ENCODE measurements at places on chromosomes 7 and 10.

- DNase-seq, result no peak
Observed at GRCh38 chr7:112495156-112495788, 14.5 kb downstream of the LSMEM1 start.

DNA sequence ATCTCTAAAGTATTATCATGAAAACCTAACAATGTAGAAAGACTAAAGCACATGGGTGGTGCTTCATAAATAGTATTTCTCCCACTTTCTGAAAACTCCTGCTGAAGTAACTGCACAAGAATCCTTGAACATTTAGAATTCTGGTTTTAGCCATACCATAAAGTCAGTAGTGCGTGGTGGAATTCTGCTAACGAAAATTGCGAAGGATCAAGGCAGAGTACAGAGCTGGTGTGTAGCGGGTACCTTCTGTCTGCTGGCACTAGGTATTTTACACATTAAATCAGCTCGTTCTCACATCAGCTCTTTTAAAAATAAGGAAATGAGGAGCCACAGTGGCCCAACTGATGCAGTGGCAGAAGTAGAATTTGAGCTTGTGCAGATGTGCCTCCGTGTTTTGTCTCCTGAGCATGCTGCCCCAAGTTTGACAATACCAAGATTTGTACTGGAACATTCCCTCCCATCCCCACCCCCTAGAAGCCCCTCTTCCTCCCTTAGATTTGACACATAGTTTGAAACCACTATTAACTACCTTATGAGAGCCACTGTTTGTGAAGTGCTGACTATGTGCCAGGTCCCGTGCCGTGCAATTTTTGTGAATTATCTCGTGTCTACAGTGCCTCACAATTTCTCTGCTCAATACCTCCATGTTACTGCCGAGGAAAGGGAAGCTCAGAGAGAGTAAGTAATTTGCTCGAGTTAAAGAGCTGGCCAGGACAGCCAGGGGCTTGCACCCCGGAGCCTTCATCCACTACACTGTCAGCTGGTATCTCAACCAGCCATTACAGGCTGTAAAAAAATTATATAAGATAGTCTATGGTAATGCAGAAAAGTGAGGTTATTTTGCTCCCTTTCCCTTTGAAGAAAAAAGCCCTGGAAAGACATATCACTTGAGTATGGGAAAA, 66.9 kb downstream of the EGFR start:
- DNase-seq, result no peak

DNA sequence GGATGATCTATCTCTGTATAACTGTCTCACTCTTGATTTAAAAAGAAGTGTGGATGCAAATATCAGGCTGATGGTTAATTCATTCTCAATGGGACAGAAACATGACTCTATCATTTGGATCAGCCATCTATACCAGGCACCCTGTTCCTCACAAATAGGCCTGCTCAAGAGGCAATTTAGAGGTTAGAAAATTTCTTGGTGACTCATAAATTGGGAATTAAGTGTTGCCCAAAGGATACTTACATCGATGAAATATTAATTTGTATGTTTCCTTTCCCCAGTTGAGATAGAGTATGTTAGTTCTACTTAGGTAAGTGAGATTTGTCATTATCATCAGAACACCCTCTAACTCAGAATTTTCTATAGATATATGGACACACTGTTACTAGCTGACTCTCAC, 57.7 kb downstream of the PRSS58 start:
- no peak for DNase-seq

- no peak for DNase-seq
Observed at GRCh38 chr7:98399890-98400541, 874 bp downstream of the BAIAP2L1 start.

DNA sequence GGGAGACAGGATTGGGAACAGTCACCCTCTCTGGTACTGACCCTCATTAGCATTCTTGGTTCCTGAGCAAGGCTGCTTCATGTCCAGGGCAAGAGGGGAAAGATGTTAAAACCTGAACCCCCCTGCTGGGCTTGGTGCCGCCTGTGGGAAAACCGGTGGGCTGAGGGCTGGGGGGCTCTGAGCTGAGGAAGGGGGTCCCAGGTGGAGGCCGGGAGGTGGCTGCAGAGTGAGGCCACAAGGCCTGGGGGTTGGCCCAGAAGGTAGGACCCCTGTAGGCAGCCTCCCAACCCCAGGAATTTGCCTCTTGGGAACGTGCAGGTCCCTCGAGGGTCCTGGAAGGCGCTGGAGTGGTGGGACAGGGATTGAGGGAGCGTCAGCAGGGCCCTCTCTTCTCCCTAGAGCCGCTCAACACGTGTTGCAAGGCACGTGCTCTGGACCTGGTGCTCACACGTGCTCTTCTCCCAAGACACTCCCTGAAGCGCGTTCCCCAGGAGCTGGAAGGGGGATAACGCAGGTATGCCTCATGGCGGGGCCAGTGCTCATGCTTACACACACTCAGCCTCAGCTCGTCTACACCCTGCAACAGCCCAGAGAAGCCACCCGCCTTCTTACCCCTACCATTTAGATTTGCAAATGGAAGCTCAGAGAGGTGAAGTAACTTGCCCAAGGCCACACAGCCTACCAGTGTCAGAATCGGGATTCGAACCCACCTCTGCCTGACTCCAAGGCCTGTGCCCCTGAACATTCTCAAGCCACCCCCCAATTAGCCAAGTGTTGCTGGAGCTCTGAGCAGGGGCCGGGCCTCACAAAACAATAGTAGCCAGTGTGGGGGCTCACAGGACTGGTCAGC, 64.4 kb downstream of the LHPP start:
- DNase-seq, result no peak

GRCh38 chr7:34311591-34311990, 346.4 kb upstream of the NPSR1 start:
- no peak for DNase-seq

DNA sequence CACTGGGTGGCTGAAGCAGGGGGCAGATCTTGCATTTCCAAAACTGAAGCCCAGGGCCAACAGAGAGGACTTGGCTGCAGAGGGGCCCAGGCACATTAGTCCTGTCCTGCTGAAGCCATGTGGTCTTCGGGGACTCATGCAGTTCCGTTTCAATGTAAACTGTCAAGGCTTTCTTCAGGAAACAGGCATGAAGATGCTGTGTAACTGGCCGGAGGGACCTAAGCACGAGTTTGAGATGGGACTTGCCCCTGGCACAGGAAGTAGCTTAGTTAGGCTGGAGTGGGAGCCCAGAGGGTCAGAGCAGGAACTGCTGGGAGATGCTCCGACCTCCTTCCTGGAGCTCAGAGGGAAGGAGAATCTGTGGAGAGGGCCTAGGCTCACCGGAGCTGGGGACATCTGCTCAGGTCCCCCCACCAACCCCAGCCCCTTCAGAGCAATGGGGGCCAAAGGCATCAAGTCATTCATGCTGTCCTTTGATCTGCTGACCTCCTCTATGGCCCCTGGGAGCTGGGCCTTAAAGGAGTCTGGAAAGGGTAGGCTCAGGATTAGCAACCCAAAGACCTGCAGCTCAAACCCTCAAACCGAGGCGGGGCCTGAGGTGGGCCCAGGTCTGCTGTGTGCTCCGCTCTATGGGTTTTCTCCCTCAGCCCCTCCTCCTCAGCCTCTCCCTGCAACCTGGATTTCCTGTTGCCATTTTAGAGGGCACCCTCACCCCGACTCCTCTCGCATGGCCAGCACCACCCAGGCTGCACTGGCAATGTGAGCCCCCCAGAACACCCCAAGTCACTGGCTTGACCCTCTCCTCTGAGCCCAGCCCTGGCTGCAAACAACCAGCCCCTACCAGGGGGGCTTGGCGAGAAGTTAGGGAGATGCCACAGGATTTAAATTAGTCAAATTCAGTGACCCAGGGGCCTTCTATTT, 4.4 kb upstream of the MNX1 start:
- no peak for DNase-seq

- no peak for DNase-seq
Observed at GRCh38 chr7:5698720-5699119, 82.7 kb downstream of the RNF216 start.

DNA sequence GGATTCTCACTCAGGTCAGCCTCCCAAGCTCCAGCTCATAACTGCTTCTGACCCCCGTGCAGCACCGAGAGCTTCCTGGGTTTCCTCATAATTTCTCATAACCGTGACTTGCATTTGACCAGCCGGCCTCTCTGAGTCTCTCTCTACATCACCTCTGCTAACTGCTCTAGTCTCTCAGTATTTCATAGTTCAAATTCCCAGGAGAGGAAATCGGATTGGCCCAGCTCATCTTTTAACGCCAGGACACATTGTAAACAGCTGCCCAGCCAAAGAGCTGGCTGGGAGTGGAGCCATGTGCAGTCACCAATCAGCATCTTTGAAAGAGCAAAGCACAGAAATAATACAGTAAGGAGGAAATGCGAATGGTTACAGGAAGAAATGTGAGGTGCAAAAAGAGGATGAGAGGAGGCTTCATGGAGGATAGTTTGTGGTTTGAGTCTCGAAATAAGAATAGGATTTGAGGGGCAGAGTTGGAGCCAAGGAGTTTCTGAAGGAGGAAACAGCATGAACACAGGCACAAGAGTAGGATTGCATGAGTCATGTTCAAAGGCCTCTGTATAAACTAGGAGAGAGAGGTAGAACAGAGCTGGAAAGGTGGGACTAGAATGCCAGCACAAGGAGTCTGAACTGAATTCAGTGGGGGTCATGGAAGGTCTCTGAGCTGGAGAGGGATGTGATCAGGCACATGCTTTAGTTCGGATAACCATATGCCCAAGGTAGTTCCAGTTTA, 15.2 kb upstream of the LBX1 start:
- no peak for DNase-seq

- no peak for DNase-seq
Observed at GRCh38 chr10:131204406-131205152, 106.9 kb downstream of the TCERG1L start.

DNA sequence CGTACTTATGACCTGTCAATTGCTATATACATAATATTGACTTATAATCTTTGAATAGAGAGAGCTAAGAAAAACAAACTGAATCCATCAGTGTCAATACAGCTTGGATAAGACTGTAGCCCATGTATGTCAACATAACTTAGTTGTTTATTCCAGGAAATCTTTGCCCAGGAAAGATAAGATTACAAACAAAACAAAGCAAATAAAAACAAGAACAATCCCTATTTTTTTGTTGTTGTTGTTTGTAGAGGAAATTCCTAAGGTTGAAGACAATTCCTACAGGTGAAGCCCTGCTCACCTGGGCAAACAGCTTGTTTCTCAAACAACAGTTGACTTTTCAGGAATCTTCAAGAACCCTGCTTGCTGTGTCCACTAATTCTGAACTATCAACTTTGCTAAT, 76.0 kb downstream of the HYCC1 start:
- DNase-seq, result no peak

- no peak for DNase-seq
Observed at GRCh38 chr7:20786421-20786778, 286 bp downstream of the SP8 start.

DNA sequence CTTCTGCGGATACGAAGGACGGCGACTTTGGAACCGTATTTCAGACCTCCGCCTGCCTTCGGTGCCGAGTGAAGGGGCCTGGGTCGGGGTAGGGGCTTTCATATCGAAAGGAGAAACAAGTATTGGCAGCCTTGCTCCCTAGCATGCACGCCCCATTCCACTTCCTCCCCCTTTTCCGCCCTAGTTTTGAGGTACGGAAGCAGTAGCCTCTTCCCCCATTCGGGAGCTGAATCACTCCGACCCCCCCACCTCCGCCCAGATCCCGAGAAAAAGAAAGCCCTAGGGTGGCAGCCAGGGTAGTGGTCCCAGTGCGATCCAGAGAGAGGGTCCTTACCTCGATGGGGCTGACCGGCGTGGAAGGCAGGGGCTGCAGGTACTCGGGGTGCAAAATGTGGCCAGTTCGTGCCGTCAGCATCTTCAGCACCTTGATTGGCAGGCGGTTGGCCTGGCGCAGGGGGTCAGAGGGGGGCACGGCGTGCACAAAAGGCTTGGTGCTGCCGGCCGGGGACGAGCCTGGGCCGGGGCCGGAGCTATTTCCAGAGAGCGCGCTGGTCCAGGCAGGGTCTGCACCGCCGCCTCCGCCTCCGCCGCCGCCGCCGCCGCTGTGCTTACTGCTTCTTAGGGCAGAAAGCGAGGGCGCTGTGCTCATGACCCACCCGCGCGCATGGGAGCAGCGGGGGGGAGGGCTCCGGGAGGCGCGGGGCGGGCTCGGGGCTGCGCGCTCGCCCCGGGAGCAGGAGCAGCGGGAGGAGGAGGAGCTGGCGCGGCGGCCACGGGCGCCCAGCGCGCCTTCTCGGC, 594 bp downstream of the ZNF503 start:
- no peak for DNase-seq

GRCh38 chr10:93726024-93726423, 23.6 kb upstream of the FRA10AC1 start:
- no peak for DNase-seq

- DNase-seq, result no peak
Observed at GRCh38 chr10:48455392-48456151, 149.1 kb downstream of the MAPK8 start.

DNA sequence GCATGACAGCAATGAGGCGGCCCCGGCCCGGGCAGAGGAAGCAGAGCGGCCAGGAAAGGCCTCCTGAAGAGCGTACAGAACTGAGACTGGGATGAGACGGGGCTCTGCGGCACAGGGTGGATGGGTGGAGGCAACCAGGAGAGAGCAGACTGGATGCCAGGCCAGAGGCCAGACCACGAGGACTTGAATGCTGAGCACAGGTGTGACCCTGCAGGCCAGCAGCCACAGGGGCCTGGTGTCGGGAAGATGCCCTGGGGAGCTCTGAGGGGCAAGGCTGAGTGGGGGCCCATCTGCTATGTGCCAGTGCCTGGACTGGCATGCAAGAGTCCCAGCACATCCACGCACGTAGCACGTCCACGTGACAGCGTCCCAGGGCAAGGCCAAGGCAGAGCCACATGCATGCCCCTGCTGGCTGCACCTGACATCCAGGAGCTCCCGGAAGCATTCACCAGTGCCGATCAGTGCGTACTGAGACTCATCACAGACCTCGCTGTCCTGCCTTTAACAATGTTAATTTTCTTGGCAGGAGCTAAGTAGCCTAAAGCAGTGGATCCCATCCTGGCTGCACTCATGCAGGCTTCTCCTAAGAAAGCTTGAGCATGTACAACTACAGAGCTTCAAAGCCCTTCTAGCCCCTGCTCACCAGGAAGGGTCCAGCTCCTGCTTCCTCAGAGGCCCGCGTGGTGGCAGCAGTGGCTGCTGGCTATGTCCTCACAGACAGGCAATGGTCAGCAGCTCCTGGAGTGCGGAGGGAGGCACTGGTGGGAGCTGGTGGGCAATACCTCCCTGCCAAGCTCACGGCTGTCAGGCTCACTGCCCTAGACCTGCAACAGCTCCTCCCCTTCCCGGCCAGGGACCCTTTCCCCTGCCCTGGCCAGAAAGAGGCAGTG, 18.0 kb downstream of the GRID1 start:
- DNase-seq, result no peak

DNA sequence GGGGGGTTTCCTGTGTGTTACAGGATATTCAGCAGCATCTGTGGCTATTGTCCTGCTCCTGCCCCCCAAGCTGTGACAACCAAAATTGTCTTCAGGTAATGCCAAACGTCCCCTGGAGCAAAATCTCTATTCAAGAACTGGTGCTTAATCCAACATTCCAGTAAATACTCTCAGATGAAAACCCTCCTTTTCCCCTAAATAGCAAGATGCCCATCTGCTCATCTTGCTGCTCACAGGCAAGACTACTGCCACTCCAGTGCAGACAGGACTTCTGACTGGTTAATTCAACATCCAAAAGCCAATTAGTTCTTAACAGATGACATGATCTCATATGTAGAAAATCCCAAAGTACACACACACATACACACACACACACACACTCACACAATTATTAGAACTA, 20.5 kb upstream of the JAZF1 start:
- no peak for DNase-seq

GRCh38 chr10:86252556-86252955, 114.0 kb downstream of the GRID1 start:
- no peak for DNase-seq

- no peak for DNase-seq
Observed at GRCh38 chr10:119772334-119772733, 46.5 kb downstream of the INPP5F start.
